ENCODE measurements at places on chromosomes 4 and X.
A peak's percentile ranks its signal among the peaks of the same experiment; 100 is the strongest.

DNA sequence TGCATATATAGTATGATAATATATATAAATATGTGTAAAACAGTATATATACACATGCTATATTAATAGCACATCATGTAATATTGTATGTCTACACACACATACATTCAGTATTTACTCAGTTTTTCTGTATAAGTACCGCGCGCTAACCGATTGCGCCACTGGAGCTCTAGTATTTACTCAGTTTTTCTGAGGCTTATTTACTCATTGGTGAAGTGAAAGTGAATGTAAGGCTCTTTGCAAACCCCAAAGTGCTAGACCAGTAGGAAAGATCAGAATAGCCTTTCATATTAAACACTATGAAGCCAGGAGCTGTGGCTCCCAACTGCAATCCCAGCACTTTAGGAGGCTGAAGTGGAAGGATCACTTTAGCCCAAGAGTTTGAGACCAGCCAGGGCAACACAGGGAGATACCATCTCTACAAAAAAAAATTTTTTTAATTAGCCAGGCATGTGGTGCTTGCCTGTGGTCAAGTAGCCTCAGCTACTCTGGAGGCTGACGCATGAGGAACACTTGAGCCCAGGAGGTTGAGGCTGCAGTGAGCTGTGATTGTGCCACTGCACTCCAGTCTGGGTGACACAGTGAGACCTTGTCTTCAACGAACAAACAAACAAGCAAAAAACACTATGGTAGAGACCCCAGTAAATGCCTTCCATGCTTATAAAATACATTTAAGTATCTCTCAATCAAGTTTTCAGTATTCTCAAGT is 125.8 kb downstream of the KIT start:
- peak; percentile 34 for DNase-seq

DNA sequence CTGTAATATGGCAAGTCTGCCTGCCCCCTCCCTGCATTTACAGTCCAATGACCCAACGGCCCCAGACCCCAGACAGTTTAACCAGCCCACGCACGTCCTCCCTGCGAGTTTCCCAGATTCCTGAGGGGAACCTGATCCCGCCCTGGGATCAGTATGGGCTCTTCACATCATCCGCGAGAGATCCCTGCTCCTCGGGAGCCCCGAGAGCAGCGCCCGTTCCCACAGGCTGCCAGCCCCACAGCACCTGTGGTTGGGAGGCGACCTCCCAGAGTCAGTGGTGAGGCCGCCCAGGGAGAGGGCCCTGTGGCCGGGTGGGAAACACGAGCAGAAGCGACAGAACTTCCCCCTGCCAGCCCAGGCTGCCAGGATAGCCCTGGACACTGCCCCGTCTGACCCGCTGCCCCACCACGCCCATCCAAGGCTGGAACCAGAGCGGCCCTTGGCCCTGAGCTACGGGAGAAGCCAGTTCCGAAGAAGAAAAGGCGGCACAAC is 32.8 kb downstream of the TSC22D3 start:
- no peak for DNase-seq

DNA sequence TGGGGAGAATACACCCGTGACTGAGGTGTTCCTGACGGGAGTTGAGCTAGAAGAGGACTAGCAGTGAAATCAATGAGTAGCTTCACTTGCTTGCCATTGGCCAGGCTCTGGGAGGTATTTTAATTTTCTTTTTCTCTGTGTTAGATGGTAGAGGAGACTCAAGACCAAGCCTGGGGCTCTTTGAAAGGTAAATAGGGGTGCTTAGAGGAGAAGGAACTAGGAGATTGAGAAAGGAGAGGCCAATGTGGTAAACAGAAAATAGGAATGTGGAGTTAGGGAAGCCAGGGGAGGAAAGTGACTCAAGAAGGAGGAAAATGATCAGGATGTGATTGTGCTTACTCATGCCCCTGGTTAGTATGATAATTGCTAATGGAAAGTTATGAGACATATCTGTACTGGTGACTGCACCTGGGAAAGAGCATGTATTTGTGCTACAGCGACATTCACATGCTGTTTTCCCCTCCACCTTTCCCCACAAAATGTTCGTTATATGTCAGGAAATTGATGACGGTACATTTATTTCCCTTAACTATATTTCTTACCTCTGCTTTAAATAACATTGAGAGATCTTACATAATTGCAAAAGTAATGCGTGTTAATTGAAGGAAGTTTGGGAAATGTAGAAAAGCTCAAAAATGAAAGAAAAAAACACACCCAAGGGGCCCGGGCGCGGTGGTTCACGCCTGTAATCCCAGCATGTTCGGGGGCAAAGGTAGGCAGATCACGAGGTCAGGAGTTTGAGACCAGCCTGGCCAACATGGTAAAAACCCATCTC is 16.9 kb upstream of the LRBA start:
- peak; percentile 26 for DNase-seq

DNA sequence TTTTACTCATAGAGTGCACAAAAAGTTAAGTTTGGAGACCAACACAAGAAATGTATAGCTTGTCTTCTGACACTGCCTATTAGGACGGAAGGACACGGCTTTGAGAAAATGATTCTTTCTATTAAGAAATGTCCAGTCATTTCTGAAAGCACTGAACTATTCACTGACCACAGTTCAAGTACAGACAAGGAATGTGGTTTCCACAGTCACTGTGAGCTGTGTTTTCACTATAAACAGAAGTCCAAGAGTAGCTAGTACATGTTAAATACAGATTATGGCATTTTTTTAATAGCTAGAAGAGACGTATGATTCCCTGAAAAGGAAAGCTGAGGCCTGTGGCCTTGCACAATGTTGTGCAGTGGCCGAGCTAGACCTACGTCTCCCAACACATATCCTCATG is 115.1 kb upstream of the GPM6A start:
- DNase-seq, result no peak

DNA sequence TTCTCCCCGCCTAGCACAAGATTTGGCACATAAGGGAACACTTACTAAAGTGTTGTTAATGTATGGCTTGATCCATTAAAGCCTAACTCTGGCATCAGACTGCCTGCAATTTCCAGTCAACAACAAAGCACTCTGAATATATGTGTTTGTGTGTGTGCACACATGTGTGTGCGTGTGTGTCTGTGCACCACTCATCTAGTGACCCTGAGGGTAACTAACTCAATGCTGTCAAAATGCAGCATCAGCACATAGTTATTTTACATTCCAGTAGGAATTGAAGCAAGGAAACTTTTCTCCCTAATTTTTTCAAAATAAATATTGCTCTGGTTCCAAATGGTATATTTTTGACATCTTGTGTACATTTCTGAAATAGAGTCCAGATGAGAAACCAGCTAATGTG is 94.4 kb downstream of the SHROOM4 start:
- DNase-seq, result no peak

Measured in fibroblast of skin of back (primary cell).